Neural crest cell (in vitro differentiated cells): ENCODE measurements at places on chromosomes 12 and 14. TPM values are rescaled to one million over a fixed set of nuclear protein-coding genes. Genes with fewer than 3 reads are reported as not detected.

- no peaks in the 10 kb centered on the region for H3K27me3 ChIP-seq
- no peak overlapping the region for H3K4me3 ChIP-seq
- no peaks in the 10 kb centered on the region for H3K4me1 ChIP-seq
- H3K27ac ChIP-seq, result no peak overlapping the region
- DNase-seq, result no peak
Measured at GRCh38 chr14:51086044-51086443, 8.9 kb downstream of the TRIM9 start.

DNA sequence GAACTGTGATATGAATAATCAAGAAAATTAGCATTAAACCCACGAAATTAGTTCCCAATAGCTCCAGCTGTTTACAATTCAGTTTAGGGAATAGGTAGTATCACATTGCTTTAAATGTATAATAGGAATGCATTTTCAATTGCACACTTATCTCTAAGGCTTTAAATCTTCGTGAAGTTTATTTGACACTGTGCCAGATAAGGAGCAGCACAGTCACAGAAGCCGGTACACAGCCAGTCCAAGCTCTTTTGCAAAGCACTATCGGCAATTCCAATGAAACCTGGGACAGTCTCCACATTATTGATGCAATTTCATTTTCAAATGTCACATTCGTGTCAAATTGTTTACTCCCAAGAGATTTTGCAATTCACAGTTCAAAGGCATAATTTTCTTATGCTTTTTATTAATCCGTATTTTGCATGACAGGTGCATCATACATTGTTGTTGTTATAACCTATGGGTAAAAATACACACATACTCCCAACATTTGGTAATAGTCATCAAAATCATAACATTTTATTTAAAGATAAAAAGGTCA, 602.8 kb downstream of the RPS29 start:
- H3K36me3 ChIP-seq, result no peaks in the 10 kb centered on the region
- no peak for DNase-seq
- no peak overlapping the region for H3K27ac ChIP-seq
- no peaks in the 10 kb centered on the region for H3K4me1 ChIP-seq

DNA sequence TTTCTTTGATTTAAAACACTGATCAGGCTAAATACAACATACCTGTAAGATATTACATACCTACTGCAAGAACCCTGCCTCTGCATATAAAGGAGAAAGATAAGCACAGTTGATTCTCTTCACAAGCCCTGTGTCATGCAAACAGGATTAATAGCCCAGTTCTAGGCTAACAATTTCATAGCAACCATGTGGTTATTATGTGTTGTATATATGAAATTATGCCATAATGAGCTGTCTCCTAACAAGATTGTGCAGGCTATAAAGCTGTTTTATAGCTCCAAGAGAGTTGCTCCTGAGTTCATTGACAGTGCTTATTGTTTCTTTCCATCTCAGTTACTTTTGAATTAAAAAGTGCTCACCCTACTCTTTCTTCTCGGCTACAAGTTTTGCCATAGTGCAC, 609.3 kb downstream of the DIO2 start:
- no peaks in the 10 kb centered on the region for H3K27me3 ChIP-seq
- H3K4me1 ChIP-seq, result no peaks in the 10 kb centered on the region
- H3K36me3 ChIP-seq, result no peaks in the 10 kb centered on the region
- no peak overlapping the region for H3K4me3 ChIP-seq

Gene HOXC9
- 5.6 and 6.3 TPM in 2 replicates for total RNA-seq

GRCh38 chr12:120367924-120368788, 808 bp downstream of the MSI1 start:
- no peak for DNase-seq
- peaks cover 31% of the 10 kb centered on the region for H3K27me3 ChIP-seq
- peak overlapping the region; percentile 90 for H3K27ac ChIP-seq
- peaks cover 63% of the 10 kb centered on the region for H3K4me1 ChIP-seq

- DNase-seq, result no peak
- no peak overlapping the region for H3K27ac ChIP-seq
- H3K36me3 ChIP-seq, result no peaks in the 10 kb centered on the region
- no peak overlapping the region for H3K4me3 ChIP-seq
- H3K4me1 ChIP-seq, result peaks cover 3% of the 10 kb centered on the region
- H3K27me3 ChIP-seq, result peaks cover 5% of the 10 kb centered on the region
Measured at GRCh38 chr14:101506211-101506925, 54.9 kb upstream of the DIO3 start.

Gene FAM90A1
- total RNA-seq, result not detected in 2 replicates

DNA sequence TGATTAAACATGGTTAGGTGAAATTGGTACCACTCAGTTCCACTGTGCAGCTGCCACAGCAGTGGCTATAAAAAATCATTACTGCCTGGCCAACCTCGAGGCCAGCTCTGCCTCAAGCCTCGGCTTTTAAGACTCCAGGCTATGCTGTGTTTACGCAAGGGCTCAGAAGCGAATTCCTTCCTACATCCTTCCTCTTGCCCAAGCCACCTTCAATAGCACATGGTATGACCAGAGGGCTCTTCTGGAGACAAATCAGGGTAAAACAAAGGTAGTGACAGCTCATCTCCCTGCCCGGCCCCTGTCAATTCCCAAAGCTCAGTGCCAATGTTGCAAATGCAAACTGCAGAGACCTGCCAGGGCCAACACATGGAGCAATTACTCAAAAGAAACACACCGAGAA, 31.9 kb downstream of the NUAK1 start:
- peaks cover 66% of the 10 kb centered on the region for H3K4me1 ChIP-seq
- H3K27ac ChIP-seq, result no peak overlapping the region
- DNase-seq, result no peak
- H3K4me3 ChIP-seq, result peak overlapping the region; percentile 9
- H3K36me3 ChIP-seq, result peaks cover 17% of the 10 kb centered on the region

DNA sequence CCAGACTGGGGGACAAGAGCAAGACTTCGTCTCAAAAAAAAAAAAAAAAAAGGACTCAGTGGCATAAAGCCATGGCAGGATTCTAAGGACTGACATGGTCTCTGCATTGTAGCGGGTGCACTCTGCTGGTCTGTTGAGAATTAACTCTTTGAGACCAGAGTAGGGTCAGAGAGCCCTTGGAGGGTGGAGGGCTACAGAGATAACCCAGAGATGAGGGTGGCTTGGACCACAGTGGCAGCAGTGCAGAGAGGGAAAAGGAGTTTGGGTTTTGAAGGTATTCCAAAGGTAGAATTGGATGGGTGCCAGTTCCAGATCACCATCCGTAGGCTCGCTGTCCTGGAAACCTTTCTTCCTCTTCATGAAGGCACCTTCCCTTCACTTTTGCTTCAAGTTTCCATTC, 14.3 kb upstream of the DYNC1H1 start:
- DNase-seq, result no peak
- H3K4me1 ChIP-seq, result peaks cover 20% of the 10 kb centered on the region
- H3K27me3 ChIP-seq, result peaks cover 22% of the 10 kb centered on the region
- H3K4me3 ChIP-seq, result peak overlapping the region; percentile 71
- H3K36me3 ChIP-seq, result no peaks in the 10 kb centered on the region
- no peak overlapping the region for H3K27ac ChIP-seq

GRCh38 chr12:3717283-3717898, 35.5 kb downstream of the CRACR2A start:
- H3K4me1 ChIP-seq, result peaks cover 6% of the 10 kb centered on the region
- H3K27me3 ChIP-seq, result peaks cover 14% of the 10 kb centered on the region
- H3K27ac ChIP-seq, result no peak overlapping the region
- no peak overlapping the region for H3K4me3 ChIP-seq
- no peak for DNase-seq
- no peaks in the 10 kb centered on the region for H3K36me3 ChIP-seq

DNA sequence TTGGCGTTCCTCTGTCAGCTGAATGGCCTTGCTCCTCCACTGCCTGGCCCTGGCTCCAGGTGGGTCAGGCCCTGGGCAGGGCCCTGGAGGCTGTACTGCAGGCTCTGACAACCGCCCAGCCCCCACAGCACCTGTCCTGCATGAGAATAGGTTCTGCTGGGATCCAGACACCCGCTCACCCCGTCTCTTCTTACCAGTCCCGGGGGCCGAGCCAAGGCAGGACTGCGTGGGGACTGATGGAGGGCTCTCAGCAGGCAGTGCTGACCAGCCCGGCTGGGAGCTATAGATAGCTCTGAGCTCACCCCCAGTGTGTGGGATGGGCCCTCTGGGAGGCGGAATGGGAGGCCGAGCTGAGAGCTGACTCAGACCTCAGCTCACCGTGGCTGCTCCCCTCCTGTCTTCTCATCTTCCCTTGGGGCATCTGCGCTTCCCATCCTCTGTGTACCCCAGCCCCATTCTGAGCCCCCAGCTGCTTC, 39.6 kb downstream of the TEAD4 start:
- no peak for DNase-seq
- H3K36me3 ChIP-seq, result peaks cover 3% of the 10 kb centered on the region
- H3K4me1 ChIP-seq, result no peaks in the 10 kb centered on the region
- peak overlapping the region; percentile 35 for H3K27ac ChIP-seq

GRCh38 chr14:68934066-68934465, 45.0 kb downstream of the ACTN1 start:
- no peak overlapping the region for H3K27ac ChIP-seq
- no peak overlapping the region for H3K4me3 ChIP-seq
- H3K4me1 ChIP-seq, result peaks cover 28% of the 10 kb centered on the region
- no peak for DNase-seq
- H3K36me3 ChIP-seq, result no peaks in the 10 kb centered on the region

GRCh38 chr12:75350413-75350812, 15.9 kb downstream of the GLIPR1L1 start:
- peaks cover 24% of the 10 kb centered on the region for H3K36me3 ChIP-seq
- no peaks in the 10 kb centered on the region for H3K4me1 ChIP-seq
- no peak overlapping the region for H3K27ac ChIP-seq
- H3K27me3 ChIP-seq, result no peaks in the 10 kb centered on the region
- no peak overlapping the region for H3K4me3 ChIP-seq

Gene VAMP1
- 8.7 and 9.8 TPM in 2 replicates for total RNA-seq

DNA sequence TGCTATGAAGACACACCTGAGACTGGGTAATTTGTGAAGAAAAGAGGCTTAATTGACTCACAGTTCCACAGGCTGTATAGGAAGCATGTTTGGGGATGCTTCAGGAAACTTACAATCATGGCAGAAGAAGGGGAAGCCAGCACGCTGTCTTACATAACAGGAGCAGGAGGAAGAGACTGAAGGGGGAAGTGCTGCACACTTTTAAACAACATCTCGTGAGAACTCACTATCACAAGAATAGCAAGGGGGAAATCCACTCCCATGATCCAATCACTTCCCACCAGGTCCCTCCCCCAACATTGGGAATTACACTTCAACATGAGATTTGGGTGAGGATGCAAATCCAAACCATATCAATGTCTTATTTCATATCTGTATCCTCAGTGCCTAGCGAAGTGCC, 307.2 kb downstream of the ATP23 start:
- no peak overlapping the region for H3K4me3 ChIP-seq
- H3K27me3 ChIP-seq, result no peaks in the 10 kb centered on the region
- DNase-seq, result no peak

- H3K36me3 ChIP-seq, result peaks cover 7% of the 10 kb centered on the region
- H3K27ac ChIP-seq, result peak overlapping the region; percentile 31
- no peak overlapping the region for H3K4me3 ChIP-seq
- no peak for DNase-seq
- peaks cover 23% of the 10 kb centered on the region for H3K4me1 ChIP-seq
Measured at GRCh38 chr12:94575645-94576403, 74.5 kb downstream of the TMCC3 start.

Gene HOXC11
- not detected in 2 replicates for total RNA-seq

GRCh38 chr12:66960006-66960405, 281.1 kb upstream of the GRIP1 start:
- no peaks in the 10 kb centered on the region for H3K27me3 ChIP-seq
- DNase-seq, result no peak
- no peaks in the 10 kb centered on the region for H3K36me3 ChIP-seq
- H3K4me1 ChIP-seq, result no peaks in the 10 kb centered on the region

Gene DUSP16
- 30.8 and 32.0 TPM in 2 replicates for total RNA-seq

- no peak overlapping the region for H3K27ac ChIP-seq
- no peak for DNase-seq
- H3K4me1 ChIP-seq, result peaks cover 14% of the 10 kb centered on the region
- H3K36me3 ChIP-seq, result peaks cover 33% of the 10 kb centered on the region
- H3K4me3 ChIP-seq, result no peak overlapping the region
- no peaks in the 10 kb centered on the region for H3K27me3 ChIP-seq
Measured at GRCh38 chr12:22683131-22683530, 58.2 kb downstream of the ETNK1 start.

- no peaks in the 10 kb centered on the region for H3K36me3 ChIP-seq
- H3K27me3 ChIP-seq, result peaks cover 73% of the 10 kb centered on the region
- DNase-seq, result peak; percentile 81
- H3K4me3 ChIP-seq, result no peak overlapping the region
- no peak overlapping the region for H3K27ac ChIP-seq
- H3K4me1 ChIP-seq, result peaks cover 44% of the 10 kb centered on the region
Measured at GRCh38 chr12:125533434-125534029, 468.3 kb downstream of the AACS start.

DNA sequence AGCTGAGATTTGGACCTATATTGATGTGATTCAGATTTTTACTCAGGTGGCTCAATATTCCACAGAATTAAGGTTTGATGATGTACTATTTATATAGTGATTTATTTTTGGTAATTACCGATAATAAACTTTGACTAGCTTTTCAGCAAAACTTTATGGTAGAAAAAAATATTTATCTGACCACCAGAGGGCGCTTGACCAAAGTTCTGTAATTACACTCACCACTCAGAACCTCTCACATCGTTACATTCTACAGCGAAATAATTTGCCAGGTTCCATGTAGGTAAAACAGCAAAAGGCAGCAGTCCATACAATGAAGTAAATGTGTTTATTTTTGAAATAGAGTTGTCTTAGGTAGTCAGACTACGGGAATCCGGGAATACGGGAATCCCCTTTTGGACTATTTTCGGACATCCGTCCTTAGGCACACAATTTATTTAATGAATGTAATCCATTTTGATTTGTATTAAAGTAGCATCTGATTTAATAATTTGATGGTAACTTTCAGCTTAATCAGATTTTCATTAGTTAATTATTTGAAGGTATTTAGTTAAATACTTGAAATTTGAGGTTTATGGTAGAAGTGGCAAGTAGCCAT, 143.0 kb upstream of the DDHD1 start:
- no peaks in the 10 kb centered on the region for H3K36me3 ChIP-seq
- H3K4me1 ChIP-seq, result no peaks in the 10 kb centered on the region
- no peaks in the 10 kb centered on the region for H3K27me3 ChIP-seq
- peak; percentile 26 for DNase-seq
- H3K4me3 ChIP-seq, result no peak overlapping the region
